Caco-2 (cell line): ENCODE measurements at places on chromosomes 2 and 18. TPM values are rescaled to one million over a fixed set of nuclear protein-coding genes. Genes with fewer than 3 reads are reported as not detected.

Gene CCL20
- 2.8 and 3.5 TPM in 2 replicates for total RNA-seq

Gene KLHL30
- 0.26 and 0.36 TPM in 2 replicates for total RNA-seq

Gene LIMS2
- 9.6 and 10.0 TPM in 2 replicates for total RNA-seq

Gene IL36A
- not detected in 2 replicates for total RNA-seq

Gene TANC1
- total RNA-seq: 21.1 and 23.0 TPM in 2 replicates

Gene EFHD1
- 4.1 and 4.2 TPM in 2 replicates for total RNA-seq

Gene KRTCAP3
- 47.8 and 53.9 TPM in 2 replicates for total RNA-seq

Gene OSR1
- 3.0 and 3.2 TPM in 2 replicates for total RNA-seq

Gene MPP4
- 0.16 and 0.37 TPM in 2 replicates for total RNA-seq

Gene RGPD5
- total RNA-seq: 62.0 TPM in 2 replicates

Gene HSPE1
- total RNA-seq: 340 and 373 TPM in 2 replicates

Gene SEPTIN10
- 77.3 and 83.7 TPM in 2 replicates for total RNA-seq

Gene FTCDNL1
- total RNA-seq: 0.35 and 0.68 TPM in 2 replicates

Gene ATAD2B
- total RNA-seq: 28.9 and 32.1 TPM in 2 replicates

Gene ARHGEF4
- 1.8 and 2.8 TPM in 2 replicates for total RNA-seq
